ENCODE measurements at places on chromosomes 16 and 17. TPM values are rescaled to one million over a fixed set of nuclear protein-coding genes. Genes with fewer than 3 reads are reported as not detected.

GRCh38 chr17:52938623-52939230, 780.2 kb upstream of the CA10 start:
- no peak for DNase-seq

- DNase-seq = no peak
Measured at GRCh38 chr16:29304251-29304650, 102.3 kb downstream of the NPIPB11 start.

DNA sequence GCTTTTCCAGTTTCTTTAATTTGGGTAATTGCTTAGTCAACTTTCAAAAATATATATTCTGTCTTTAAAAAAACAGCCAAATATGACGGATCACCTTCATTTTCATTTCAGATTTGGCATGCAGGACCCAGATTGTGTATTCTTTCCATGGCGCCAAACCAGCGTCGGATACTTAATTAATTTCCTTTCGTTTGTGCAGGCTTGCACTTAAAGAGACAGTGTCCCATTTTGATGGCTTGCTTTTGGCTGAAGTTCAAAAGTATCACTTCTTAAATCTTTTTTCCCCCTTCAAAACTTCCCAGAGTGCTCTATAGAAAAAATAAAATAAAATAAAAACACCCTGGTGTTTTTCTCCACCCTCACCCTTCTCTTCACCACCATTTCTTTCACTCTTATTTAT, 394.5 kb upstream of the SOX9 start:
- DNase-seq = peak; percentile 53

GRCh38 chr16:23908790-23909189, 73.0 kb downstream of the PRKCB start:
- DNase-seq = no peak

DNA sequence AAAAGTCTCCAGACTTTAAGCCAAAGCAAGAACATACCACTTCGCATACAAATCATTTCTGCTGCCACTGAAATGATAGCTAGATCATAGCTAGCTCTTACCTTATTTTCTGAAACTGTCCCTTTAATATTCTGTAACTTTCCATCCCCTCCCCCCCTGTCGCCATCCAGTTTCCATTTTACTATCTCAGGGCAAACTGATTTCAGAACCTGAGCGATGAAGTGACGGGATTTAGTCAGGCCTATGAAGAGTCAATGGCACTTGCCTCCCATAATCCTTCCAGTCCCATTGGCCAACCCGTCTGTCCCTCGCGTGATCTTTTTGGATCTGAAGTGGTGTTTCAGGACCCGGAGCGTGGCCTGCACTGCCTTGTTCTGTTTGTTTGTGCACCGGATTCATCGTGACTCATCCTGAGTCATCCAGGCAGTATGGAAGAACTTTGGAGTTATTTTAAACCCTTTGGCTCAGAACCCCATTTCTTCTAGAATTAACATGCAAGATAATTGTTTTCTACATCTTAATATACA, 199.8 kb upstream of the CHMP6 start:
- DNase-seq = peak; percentile 99

DNA sequence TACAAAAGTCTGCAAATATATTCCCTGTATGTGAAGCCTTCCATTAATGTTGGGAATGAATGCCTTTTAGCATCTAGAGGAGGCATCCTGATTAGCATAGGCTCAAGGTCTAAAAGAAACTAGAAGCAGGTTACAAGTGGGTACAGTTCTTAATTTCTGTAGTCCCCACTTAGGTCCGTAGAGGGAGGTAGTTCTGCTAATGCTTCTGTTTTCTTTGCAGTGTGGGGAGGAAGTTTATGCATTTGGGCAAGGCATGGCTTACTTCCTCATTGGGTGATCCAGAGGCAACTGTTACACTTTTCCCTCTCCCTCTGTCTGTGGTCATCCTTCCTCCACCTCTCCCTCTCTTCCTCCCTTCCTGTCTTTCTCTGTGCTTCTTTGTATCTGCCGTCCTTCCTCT, 108.4 kb upstream of the ZKSCAN2 start:
- no peak for DNase-seq

DNA sequence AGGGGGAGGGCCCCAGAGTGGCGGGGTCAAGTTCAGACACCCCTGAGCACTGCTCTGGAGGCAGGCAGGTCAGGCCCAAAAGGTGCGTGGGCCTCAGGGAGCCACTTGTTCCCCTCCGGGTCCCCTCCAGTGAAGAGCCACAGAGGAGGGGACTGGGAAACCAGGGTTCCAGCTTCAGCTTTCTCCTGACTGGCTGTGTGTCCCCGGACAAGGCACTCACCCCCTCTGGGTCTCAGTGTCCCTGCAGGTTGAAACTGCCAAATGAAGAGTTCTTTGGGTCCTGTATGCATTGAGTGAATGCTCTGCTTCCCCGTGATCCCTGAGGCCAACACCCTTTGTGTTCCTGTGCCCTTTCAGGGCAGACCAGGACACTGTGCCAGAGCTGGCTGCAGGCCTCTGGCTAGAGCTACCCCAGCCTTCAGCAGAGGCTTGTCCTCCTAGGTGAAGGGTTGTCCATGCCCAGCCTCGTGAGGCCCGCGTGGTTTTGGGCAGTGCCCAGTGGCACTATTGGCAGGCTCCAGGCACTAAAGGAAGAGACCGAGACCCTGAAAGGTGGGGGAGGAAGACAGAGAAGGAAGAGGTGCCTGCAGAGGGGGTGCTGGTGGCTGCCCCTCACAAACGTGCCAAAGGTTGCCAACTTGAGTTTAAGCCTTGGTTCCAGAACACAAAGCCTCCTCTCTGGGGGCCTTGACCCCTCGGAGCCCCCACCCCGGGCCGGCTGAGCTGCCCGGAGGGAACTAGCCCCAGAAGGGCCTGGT, 13.3 kb upstream of the WNT3 start:
- DNase-seq = no peak

- DNase-seq = no peak
Measured at GRCh38 chr17:29189355-29189754, 9.2 kb upstream of the MYO18A start.

DNA sequence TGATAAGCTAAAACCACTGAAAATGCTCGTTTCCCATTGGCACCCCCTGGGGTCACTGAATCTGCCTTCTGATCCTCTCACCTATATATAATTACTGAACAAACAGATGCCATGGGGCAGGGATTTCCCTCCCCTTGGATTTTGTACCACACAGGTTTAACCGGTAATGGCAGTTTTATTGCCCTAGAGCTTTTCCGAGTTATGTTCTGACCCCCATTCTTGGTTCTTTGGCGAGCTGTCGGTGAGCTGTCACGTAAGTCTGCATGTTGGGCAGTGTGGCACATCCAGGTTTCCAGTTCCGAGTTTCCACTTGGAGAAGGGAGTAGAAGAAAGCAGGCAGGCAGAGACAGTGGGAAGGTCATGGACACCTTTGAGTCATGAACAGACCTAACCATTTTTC, 7.1 kb downstream of the TMEM97 start:
- no peak for DNase-seq

GRCh38 chr17:4548721-4549531, 6.3 kb downstream of the MYBBP1A start:
- DNase-seq = no peak

DNA sequence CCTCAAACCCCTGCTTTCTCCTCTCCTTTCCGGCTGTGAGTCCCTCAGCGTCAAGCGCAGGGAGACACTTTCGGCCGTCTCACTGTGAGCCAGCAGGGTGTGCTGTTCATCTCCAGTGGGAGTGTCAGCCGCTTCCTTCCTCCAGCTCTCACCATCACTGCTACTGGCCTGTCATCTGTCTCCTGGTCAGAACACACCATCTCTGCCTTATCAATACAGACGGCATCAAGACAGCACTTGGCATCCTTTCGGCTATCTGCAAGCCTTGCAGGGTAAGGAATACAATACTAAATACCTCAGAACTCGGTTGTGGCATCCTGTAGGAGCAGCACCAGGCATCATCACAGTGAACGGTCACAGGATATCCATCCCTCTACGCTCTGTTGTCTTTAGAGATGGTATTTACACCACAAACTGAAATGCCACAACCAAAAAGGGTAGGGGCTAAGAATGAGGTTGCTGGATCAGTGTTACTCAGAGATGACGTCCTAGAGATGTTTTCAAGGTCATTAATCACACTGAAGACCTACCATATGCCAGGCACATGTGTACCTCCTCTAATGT, 20.7 kb upstream of the CMTM4 start:
- peak; percentile 83 for DNase-seq

GRCh38 chr17:63675607-63676546, 24.0 kb downstream of the LIMD2 start:
- peak; percentile 95 for DNase-seq

GRCh38 chr17:34242587-34243363, 12.3 kb upstream of the CCL2 start:
- DNase-seq = peak; percentile 51

DNA sequence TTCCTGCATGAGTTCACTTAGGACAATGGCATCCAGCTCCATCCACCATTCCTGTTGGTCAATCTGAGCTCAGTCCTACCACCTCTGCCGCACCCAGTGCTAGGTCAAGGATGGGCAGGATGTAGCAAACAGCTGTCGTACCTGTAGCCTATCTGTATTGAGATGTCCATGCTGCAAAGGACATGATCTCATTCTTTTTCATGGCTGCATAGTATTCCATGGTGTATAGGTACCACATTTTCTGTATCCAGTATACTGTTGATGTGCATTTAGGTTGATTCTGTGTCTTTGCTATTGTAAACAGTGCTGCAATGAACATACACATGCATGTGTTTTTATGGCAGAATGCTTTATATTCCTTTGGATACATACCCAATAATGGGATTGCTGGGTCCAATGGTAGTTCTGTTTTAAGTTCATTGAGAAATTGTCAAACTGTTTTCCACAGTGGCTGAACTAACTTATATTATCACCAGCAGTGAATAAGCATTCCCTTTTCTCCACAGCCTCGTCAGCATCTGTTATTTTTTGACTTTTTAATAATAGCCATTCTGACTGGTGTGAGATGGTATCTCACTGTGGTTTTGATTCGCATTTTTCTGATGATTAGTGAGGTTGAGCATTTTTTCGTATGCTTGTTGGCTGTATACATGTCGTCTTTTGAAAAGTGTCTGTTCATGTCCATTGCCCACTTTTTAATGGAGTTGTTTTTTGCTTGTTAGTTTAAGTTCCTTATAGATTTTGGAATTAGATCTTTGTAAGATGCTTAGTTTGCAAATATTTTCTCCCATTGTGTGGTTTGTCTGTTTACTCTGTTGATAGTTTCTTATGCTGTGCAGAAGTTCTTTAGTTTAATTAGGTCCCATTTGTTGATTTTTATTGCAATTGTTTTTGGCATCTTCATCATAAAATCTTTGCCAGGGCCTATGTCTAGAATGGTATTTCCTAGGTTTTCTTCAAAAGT, 7.2 kb upstream of the MRTFB start:
- peak; percentile 15 for DNase-seq

DNA sequence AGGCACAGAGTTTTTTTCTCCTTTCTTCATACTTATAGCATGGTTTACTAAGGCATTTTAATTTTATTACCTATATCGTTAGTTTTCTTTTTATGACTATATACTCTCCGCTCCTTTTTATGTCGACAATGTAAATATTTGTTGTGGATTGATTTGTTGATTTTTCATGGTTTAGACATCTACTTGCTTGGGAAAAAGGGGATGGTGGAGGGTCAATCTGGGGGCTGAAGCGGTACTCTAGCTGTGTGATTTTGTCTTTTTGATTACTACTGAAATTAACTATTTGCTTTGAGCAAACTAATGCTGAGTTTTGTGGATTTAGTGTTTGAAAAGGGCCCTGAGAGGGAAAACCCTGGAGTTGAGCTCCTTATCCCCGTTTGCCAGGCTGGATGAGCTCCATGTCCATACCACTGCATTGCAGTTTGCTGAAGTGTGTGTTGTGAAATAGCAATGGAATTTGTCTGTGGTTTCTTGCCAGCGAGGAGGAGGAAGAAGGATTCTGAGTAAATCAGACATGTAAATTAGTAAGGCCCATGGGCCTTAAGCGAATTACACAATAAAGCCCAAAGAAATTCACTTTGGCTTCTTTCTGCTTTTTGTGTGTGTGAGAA, 72.0 kb downstream of the FTO start:
- DNase-seq = peak; percentile 94

GRCh38 chr16:1915732-1916639, 2.2 kb downstream of the HS3ST6 start:
- DNase-seq = no peak

DNA sequence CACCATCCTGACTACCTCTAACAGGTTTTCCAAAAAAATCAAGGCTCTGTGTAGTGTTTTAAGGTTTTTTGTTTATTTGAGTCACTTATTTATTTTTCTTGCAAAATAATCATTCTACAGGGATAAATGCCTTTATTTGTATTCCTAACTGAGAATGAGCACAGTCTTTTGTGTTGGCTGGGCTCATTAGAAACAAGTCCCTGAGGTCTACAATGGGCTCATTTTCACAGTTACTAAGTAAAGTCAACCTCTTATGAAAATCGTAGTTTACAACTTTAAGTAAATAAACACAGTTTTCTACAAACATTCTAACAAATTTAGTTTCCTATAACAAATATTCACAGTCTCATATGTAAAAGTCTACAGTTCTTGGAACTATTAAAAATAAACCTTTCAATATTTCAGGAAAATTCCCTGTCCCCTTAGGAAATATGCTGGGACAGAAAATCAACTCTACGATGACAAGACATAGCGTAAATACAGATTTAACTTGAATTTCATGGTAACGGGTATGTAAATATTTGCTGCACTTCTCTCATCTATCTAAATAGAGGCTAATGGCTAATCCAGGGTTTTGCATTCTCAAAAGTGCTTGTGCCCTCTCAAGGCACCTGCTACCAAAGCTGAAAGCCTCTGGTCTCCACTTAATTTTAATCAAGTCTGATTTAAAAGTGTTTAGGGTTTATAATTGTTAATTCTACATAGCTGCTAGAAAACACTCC, 31.5 kb upstream of the CDH5 start:
- DNase-seq = no peak

- peak; percentile 19 for DNase-seq
Measured at GRCh38 chr16:84308120-84308519, 13.4 kb downstream of the WFDC1 start.

GRCh38 chr16:89944773-89945172, 3.8 kb upstream of the DEF8 start:
- no peak for DNase-seq

DNA sequence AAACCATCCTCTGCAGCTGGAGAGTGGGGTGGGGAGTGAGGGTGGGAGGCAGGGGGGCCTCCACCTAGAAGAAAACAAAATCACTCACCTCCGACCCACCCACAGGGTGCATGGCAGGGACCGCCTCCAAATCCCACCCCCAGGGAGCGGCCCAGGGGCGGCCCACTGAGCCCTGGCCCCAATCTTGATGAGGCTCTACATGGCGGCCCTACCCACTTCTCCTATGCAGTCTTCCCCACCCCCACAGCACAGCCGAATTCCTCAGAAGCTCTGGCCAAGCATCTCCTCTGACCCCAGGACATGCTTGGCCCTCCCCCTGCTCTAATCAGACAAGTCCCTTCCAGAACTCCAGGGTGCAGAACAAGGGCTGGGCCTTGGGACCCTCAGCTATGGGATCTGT, 18.2 kb upstream of the FASN start:
- no peak for DNase-seq

The CRHR1 gene
- total RNA-seq = not detected

The UTS2R gene
- total RNA-seq = not detected
